ENCODE measurements at places on chromosomes 5 and 9.

DNA sequence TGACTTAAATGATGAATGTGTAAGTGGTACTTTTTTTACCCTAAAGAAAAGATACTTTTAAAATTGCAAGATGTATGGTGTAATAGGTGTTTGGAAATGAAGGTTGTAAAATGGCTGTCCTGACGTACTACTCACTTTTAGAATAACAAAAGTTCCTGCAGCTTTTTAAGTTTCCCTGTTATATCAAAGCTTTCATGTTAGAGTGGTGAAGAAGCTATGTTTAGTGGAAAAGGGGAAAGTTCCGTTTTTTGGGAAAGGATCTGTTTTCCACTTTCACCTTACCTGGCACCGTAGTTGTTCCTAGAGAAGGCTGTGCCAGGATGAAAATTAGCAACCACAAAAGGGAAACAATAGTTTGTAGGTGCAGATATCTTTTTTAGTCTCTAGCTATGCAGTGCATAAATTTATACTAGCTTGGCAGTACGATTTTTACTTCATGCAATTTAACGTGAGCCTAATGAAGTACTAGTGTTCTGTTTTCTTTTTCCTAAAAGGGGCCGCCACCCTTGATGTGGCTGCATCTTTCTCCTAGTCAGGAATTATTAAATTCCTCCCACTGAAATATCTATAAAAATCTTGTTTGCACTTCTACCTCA is 1.3 kb downstream of the TNPO1 start:
- DNase-seq = no peak

GRCh38 chr5:120564013-120564412 is 99.9 kb downstream of the PRR16 start:
- DNase-seq = no peak

DNA sequence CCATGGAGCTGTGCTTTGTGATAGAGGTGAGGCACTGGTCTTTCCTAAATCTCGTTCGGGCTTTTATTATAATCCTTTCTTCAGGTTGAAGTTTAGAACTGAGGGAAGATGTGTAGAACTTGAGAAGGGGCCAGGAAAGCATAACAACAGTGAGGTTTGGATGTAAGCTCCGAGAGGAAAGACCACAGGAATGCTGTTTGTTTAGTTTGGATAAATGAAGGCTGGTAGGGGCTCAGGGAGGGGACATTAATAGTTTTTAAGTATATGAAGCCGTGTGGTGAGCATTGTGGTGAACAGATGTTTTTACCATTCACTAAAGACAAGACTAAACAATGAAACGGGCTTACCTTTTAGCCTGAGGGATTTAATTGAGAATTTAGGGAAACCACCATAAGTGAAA is 130.8 kb downstream of the ARHGAP26 start:
- DNase-seq = no peak

- no peak for DNase-seq
Measured at GRCh38 chr9:118991366-118992285, 377.6 kb downstream of the BRINP1 start.

GRCh38 chr9:93077811-93078210 is 18.2 kb upstream of the CARD19 start:
- DNase-seq = no peak

GRCh38 chr9:85173967-85174366 is 504.4 kb downstream of the NTRK2 start:
- DNase-seq = no peak

- no peak for DNase-seq
Measured at GRCh38 chr9:68797116-68797515, 92.1 kb downstream of the PIP5K1B start.

- DNase-seq = no peak
Measured at GRCh38 chr5:14476786-14477435, 104.7 kb upstream of the OTULINL start.

- no peak for DNase-seq
Measured at GRCh38 chr5:3225201-3225960, 370.3 kb upstream of the IRX1 start.
